NCI-H2107 (cell line): ENCODE measurements at places on chromosomes 5 and 9.
A peak's percentile ranks its signal among the peaks of the same experiment; 100 is the strongest.

- no peak for DNase-seq
Observed at GRCh38 chr9:121271368-121272341, 3.7 kb downstream of the GSN start.

DNA sequence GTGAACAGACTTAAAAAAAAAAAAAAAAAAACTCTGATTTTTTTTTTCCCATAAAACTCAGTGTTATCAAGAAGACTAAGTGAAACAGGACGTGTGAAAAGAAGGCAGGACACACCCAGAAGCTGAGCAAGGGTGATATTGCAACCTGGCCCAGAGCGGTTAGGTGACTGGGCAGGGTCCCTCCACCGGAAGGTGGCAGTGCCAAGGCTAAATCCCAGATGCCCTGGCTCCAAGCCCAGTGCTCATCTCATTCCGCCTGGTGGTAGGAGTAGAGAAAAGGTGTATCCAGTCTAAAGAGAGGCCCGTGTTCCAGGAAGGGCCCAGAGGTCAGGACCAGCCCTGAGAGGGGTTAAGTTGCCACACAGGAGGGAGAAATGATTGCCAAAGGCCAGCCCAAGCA lies 51.5 kb upstream of the SAP30L start:
- no peak for DNase-seq

DNA sequence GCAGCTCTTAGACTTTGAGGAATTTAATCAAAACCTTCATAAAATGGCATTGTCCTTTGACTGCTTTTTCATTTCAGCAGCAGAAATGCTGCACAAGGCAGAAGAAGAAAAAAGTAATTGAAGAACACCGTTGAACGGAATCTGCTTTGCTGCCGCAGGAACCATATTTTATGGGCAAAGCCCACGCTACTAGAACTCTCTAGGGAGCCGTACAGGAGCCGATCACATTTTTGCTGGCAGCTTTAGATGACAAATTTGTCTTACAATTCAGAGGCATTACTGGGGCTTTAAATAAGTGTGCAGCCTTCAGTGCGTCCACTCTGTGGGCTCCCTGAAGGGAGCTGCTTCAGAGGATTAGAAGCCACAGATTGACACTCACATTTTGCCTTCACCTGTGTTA lies 5.4 kb downstream of the CFAP90 start:
- no peak for DNase-seq

DNA sequence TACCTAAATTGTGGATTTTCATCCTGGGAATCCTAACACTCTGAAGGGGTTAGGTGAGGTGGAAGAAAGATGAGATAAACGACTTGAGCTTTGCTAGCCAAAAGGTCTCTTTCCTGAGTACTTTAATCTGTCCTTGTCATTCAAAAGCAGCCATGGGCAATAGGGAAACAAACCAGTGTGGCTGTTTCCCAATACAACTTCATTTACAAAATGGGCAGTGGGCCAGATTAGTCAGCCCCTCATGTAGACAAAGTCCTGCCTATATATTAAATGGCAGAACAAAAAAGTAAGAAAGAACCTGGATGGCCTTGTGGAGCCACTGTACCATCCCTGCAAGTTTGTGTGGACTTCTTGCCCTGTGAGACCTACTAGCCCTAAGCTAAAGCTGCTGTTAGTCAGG lies 51.0 kb upstream of the NFIL3 start:
- no peak for DNase-seq

- DNase-seq, result peak; percentile 15
Observed at GRCh38 chr5:32709750-32710549, 1.2 kb upstream of the NPR3 start.

DNA sequence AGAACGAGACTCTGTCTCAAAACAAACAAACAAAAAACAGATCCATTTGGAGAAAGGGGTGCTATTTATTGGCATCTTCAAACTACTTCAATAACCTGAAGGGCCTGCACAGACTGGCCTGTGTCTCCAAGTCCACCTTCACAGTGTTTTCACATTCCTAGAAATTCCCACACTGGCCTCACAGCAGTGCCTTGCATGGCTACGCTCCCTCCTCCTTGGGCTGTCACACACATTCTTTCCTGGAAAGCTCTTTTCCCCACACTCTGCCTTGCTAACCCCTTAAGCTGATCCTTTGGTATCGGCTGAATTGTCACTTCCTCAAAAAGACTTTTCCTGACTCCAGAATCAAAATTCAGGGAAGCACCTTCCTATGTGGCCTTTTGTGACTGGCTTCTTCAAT lies 19.8 kb downstream of the FAM151B start:
- DNase-seq, result no peak

- DNase-seq, result no peak
Observed at GRCh38 chr5:69238760-69239251, 4.1 kb downstream of the CDK7 start.

DNA sequence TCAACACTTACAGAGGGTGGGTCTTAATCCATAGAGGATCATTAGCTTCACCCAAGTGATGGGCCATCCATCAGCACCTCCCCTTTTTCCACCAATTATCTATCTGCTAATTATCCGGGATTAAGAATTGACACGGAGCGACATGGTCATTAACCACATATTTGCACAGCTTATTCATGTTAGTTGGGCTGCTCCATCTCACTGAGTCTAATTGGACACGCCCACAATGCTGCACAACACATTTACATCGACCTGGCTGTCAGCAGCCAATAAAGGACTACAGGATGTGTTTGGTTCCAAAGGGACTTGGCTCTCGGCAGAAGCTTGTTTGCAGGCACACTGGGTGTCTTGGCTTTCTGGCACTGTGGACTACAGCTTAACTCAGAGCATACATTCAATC lies 21.6 kb downstream of the FOXE1 start:
- no peak for DNase-seq

GRCh38 chr9:78567693-78568092 lies 270.8 kb downstream of the PSAT1 start:
- DNase-seq, result no peak

- DNase-seq, result no peak
Observed at GRCh38 chr5:110383231-110383630, 343.2 kb downstream of the TMEM232 start.

DNA sequence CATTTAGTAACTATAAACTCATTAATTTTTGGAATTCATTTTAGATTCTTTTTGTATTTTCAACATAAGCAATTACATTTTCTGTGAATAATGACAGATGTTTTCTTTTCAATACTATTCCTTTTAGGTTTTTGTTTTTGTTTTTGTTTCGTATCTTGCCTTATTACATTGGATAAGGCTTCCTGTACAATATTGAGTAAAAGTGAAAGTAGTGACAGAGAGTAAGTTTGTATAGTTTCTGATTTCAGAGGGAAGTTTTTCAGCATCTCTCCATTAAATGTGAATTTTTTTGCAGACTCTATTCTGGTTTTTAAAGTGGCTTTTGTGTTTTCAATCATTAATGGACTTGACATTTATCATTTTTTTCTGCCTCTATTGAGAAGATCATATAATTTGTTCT lies 12.8 kb upstream of the CAMK4 start:
- DNase-seq, result no peak

GRCh38 chr9:75053869-75054268 lies 25.8 kb upstream of the CARNMT1 start:
- DNase-seq, result no peak

- no peak for DNase-seq
Observed at GRCh38 chr5:131163276-131164119, 1.6 kb downstream of the HINT1 start.

GRCh38 chr9:27022920-27023319 lies 17.4 kb upstream of the LRRC19 start:
- no peak for DNase-seq

DNA sequence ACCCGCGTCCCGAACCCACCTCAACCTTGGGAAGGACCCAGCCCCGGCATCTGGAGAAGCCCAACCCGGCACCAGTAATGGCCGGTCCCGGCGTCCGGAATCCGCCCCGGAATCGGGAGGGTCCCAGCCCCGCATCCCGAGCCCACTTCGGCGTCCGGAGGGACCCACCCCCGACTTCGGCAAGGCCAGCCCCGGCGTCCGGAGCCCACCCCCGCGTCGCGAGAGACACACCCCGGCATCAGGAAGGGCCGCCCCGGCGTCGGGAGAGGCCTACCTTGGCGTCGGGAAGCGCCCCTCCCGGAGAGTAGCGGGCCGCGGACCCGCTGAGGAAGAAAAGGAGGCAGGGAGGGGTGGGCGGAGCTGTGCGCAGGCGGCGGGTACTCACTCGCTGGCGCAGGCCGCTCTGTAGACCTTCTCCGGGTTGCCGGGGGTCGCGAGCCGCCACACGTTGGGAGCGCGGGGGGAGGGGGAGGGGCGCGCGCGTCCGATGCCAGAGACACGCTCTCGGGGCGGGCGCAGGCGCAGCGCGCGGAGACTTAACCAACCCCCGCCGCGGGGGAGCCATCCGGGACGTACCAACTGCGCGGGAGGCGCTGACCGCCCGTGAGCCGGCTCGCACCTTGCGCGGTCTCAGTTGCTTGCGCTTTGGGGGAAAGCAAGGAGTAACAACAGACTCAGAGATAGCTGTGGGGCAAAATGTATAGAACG lies at the start of gene UIMC1:
TSS of gene UIMC1 (minus strand) at position 515 of the 708 bp plus-strand sequence. CDS start 24,164 bp downstream, outside the sequence.
- peak; percentile 79 for DNase-seq

DNA sequence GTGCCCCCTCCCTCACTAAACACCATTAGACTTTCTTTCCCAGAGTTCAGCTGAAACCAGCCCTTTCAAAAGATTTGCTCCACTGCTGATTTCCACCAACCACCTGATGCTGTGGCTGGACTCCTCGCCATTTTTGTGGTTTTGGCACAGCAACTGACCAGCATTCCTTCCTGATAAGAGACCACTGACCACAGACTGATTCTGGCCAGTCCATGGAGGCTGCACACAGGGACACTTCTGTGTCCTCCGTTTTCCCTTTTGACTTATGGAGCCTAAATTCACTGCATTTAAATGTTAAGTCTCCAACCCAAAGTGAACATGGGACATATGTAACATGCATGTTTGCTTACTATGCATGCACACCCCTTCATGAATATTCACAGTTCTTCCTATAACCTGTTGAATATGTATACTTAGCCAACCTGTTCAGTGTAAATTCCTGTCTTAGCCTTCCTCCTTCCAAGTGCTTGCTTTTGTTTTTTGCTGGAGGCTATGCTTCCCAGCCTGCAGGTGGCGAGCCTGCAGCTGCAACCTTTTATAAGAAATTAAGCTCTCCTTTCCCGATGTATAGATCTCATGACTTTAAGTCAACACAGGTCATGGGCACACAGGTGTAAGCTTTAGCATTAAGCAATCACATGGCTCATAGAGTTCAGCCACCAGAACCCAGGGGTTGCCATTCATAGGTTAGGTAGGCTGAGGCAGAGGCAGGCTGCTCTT lies 78.7 kb downstream of the ACTL7B start:
- DNase-seq, result no peak

DNA sequence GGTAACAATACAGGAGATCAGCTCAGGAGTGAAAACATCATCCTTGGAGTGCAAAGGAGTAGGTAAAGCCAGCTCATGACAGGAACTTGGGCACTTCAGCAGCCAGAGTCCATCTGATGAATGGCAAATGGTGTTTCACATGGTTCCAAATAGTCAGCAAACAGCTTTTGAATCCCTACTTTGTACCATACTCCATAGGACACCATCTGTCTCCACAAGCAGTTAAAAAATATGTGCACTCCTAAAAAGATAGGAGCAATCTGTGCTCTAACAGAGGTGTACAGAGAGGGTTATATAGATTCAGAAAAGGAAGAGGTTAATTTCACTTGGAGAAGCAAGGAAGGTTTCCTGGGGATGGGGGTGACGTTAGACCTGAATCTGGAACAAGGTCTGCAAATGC lies 21.6 kb upstream of the B4GALT1 start:
- no peak for DNase-seq

DNA sequence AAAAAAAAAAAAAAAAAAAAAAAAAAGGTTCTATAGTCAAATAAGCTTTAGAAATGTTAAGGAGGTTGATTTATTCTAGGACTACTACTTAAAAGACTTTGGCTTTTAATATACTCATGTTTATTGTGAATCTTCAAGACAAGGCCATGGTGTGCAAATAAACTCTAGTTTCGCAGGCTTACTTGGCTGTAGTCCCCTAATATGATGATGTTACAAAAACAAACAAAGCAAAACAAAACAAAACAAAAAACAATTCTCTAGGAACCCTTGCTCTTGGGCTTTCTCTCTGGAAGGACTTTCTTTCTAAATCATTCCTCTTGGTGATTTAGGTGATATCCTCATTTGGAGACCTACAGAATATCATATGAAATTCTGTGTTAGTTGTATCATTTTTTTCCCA lies 172.0 kb downstream of the GDNF start:
- DNase-seq, result no peak

DNA sequence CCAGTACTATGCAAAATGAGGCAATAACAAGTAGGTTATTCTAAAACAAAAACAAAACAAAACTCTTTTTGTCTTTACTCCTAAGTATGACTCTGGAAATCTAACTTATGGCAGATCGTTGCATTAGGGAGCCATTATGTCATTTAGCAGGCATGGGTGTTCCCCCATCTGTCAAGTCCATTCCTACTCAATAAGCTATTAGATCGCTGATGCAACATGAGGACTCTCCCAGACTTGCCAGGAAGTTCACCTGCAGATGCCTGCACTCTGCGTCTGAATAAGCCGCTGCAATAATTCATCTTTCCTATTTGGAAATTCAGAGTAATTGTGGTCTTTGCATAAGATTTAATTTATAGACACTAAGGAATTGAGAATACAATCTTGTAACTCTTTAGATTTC lies 585.0 kb downstream of the KIF4B start:
- DNase-seq, result no peak

DNA sequence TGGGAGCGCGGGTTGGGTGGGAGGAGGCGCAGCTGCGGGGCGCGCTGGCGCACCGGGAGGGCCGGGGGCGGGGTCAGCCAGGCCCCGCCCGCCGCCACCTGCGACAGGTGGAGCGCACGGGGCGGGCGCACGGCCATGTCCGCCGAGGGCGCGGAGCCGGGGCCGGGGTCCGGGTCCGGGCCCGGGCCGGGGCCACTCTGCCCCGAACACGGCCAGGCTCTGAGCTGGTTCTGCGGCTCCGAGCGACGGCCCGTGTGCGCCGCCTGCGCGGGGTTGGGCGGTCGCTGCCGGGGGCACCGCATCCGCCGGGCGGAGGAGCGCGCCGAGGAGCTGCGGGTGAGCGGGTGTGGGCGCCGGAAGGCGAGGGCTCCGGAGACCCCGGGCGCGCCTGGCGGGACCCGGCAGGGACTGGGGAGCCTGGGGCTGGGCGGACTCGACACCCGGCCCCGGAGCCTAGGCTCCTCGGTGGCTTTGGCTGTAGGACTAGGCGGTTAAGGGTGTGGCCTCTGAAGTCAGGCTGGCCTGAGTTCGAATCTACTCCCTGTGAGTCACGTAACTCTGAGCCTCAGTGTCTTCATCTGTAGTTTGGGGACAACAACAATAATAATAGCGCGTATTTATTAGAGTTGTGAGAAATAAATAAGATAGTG lies at the start of gene BSPRY:
TSS of gene BSPRY (plus strand) at position 97 of the 650 bp plus-strand sequence. CDS start at position 136, 39 bp downstream.
- no peak for DNase-seq

DNA sequence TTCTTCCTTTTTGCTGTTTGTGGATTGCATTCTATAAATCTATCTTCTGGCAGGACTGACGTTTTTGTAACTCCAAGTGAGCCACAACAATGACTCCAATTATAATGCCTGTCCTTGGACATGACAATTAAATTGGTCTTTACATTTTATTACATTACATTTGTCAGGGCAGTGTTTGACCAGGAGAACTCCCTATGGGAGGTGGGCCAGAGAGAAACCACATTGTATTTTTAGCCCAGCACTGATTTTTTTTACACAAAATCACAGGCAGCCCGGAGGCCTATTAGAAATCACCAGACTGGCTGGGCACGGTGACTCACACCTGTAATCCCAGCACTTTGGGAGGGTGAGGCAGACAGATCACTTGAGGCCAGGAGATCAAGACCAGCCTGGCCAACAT lies 99.1 kb upstream of the SMC5 start:
- DNase-seq, result no peak
